ENCODE measurements at places on chromosomes 6 and 20. TPM values are rescaled to one million over a fixed set of nuclear protein-coding genes. Genes with fewer than 3 reads are reported as not detected.
A peak's percentile ranks its signal among the peaks of the same experiment; 100 is the strongest.

GRCh38 chr20:58982406-58983114, 1.5 kb downstream of the NELFCD start:
- DNase-seq: no peak
- no peaks in the 10 kb centered on the region for H3K4me1 ChIP-seq
- peaks cover 14% of the 10 kb centered on the region for H3K36me3 ChIP-seq

- DNase-seq: no peak
- no peaks in the 10 kb centered on the region for H3K4me1 ChIP-seq
- no peaks in the 10 kb centered on the region for H3K27me3 ChIP-seq
- H3K36me3 ChIP-seq: no peaks in the 10 kb centered on the region
- H3K27ac ChIP-seq: no peak overlapping the region
Measured at GRCh38 chr6:13915561-13916229, 9.1 kb upstream of the RNF182 start.

DNA sequence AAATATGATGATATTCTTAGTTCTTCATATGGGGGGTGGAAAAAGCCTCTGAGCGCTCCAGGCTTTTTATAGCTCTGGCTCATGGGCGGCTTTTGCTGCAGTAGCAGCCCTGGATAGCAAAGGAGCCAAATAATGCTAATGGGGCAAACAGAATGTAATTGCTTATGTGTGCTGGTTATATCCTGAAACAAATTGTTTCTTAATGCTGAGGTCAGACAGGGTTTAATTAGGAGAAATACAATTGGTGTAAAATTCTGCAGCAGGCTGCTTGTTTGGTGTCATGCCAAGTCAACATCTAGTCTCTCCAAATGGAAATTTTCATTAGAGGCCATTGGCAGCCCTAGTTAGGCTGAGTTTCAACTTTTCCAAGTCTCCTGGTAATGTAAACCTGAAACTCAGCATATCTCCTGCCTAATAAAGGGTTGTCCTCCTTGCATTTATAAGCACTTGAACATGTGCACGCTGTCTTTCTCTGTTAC, 530.1 kb upstream of the NOX3 start:
- H3K4me1 ChIP-seq: no peaks in the 10 kb centered on the region
- H3K27ac ChIP-seq: no peak overlapping the region
- no peaks in the 10 kb centered on the region for H3K36me3 ChIP-seq
- no peak for DNase-seq
- no peaks in the 10 kb centered on the region for H3K27me3 ChIP-seq

DNA sequence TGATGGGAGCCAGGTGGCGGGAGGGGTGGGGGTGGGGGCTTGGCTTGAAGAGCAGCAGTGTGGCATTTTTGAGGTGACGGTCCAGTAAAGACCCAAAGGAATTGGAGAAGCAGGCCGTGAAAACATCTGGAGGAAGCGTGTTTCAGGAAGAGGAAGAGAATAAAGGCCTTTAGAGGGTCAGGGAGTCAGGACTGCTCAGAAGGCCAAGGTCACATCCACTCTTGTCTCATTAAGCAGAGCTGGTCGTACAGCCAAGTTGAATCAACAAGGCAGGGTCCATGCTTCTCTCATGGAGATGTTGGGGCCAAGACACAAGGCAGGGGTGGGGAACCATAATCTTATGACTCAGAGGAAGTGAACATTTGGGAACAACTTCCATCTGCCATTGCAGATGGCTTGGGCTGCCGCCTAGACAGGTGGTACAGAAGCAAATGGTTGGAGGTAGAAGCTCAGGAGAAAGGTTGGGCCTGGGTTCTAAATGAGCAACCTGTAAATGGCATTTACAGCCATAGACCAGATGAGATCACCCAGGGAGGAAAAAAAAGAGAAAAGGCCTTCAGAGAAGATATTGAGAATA, 179.6 kb downstream of the TTLL2 start:
- H3K36me3 ChIP-seq: no peaks in the 10 kb centered on the region
- no peaks in the 10 kb centered on the region for H3K4me1 ChIP-seq
- no peak overlapping the region for H3K27ac ChIP-seq
- DNase-seq: no peak

GRCh38 chr6:156061465-156061864, 605.8 kb upstream of the NOX3 start:
- no peak overlapping the region for H3K27ac ChIP-seq
- DNase-seq: no peak
- no peaks in the 10 kb centered on the region for H3K4me1 ChIP-seq
- no peaks in the 10 kb centered on the region for H3K36me3 ChIP-seq

- no peaks in the 10 kb centered on the region for H3K4me1 ChIP-seq
- H3K36me3 ChIP-seq: peaks cover 15% of the 10 kb centered on the region
- H3K27me3 ChIP-seq: no peaks in the 10 kb centered on the region
Measured at GRCh38 chr20:35636095-35636494, 20.5 kb downstream of the SPAG4 start.

DNA sequence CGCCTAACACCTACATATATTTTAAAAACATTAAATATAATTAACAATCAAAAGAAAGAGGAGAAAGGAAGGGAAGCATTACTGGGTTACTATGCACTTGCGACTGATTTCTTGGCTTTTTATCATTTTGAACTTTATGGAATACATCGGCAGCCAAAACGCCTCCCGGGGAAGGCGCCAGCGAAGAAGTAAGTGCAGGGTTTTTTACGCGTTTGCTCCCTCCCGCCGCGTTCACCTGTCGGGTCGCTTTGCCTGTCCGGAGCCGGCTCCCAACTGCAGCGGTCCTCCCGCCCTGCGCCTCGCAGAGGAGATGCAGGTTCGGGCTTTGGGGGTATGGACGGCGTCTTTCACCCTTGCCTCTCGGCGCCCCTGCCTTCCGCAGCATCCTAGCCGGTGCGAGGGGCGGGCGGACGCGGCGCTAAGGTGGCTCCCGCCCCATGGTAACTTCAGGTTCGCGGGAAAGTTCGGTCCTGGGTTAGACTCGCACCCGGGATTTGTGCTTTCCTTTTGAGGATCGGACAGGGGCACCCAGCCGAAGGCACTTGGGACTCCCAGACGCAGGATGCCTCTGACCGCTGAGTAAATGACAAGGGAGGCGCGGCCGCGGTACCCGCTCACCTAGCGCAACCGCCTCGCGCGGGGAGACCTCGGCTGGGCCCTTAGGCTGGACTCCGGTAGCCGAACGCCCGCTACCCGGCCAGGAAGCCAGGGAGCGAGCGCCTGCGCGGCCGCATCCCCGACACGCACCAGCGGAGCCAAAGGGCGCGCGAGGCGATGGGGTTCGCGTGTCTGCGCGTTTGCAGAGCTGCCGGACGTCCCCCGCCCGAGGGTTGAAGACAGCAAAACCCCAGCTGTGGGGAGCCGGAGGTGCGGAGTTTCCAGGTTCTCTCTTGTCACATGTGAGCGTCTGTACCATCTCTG, 891 bp downstream of the RSPO3 start:
- H3K36me3 ChIP-seq: no peaks in the 10 kb centered on the region
- peak overlapping the region; percentile 50 for H3K4me3 ChIP-seq
- peaks cover 14% of the 10 kb centered on the region for H3K27me3 ChIP-seq
- no peak overlapping the region for H3K27ac ChIP-seq
- no peaks in the 10 kb centered on the region for H3K4me1 ChIP-seq

DNA sequence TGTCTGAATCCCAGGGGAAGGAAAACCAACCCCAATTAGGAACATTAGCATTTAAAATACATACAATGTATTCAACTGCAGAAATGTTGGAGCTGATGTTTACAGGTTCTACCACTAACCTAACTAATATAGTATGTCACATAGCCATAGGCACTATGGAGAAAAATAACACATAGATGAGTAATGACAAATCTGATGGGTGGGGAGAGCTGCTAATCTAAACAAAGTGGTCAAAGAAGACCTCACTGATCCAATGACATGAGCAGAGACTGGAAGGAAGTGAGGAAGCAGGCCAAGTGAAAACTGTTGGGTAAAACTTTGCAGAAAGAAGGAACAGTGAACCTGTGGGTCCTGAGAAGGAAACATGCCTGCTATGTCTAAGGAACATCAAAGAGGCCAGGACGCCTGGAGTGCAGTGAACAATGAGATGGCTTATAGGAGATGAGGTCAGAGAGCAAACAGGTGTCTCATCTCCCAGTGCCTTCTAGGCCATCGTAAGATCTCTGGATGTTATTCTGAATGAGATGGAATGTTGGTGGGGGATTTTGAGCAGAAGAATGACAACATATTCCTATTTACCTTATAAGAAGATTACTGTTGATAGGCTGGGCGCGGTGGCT, 135.7 kb downstream of the ALDH8A1 start:
- H3K27ac ChIP-seq: no peak overlapping the region
- H3K4me1 ChIP-seq: no peaks in the 10 kb centered on the region
- no peak overlapping the region for H3K4me3 ChIP-seq
- no peaks in the 10 kb centered on the region for H3K27me3 ChIP-seq

- no peaks in the 10 kb centered on the region for H3K36me3 ChIP-seq
- H3K27ac ChIP-seq: no peak overlapping the region
- DNase-seq: no peak
- H3K4me1 ChIP-seq: no peaks in the 10 kb centered on the region
- no peaks in the 10 kb centered on the region for H3K27me3 ChIP-seq
Measured at GRCh38 chr6:78523622-78524021, 343.7 kb upstream of the IRAK1BP1 start.

GRCh38 chr6:137630666-137631065, 136.5 kb upstream of the OLIG3 start:
- no peak for DNase-seq
- no peaks in the 10 kb centered on the region for H3K27me3 ChIP-seq
- H3K4me3 ChIP-seq: no peak overlapping the region
- no peaks in the 10 kb centered on the region for H3K4me1 ChIP-seq
- no peak overlapping the region for H3K27ac ChIP-seq

- H3K27ac ChIP-seq: no peak overlapping the region
- H3K4me1 ChIP-seq: peaks cover 6% of the 10 kb centered on the region
- no peak overlapping the region for H3K4me3 ChIP-seq
Measured at GRCh38 chr6:33828452-33828763, 24.6 kb upstream of the MLN start.

GRCh38 chr20:58542411-58543095, 27.4 kb upstream of the APCDD1L start:
- no peaks in the 10 kb centered on the region for H3K4me1 ChIP-seq
- H3K27ac ChIP-seq: no peak overlapping the region
- peak; percentile 28 for DNase-seq
- no peaks in the 10 kb centered on the region for H3K36me3 ChIP-seq

- no peak overlapping the region for H3K4me3 ChIP-seq
- no peaks in the 10 kb centered on the region for H3K27me3 ChIP-seq
- H3K27ac ChIP-seq: no peak overlapping the region
Measured at GRCh38 chr20:51309128-51309527, 233.4 kb downstream of the NFATC2 start.

GRCh38 chr6:5674141-5674540, 332.6 kb downstream of the NRN1 start:
- no peaks in the 10 kb centered on the region for H3K36me3 ChIP-seq

DNA sequence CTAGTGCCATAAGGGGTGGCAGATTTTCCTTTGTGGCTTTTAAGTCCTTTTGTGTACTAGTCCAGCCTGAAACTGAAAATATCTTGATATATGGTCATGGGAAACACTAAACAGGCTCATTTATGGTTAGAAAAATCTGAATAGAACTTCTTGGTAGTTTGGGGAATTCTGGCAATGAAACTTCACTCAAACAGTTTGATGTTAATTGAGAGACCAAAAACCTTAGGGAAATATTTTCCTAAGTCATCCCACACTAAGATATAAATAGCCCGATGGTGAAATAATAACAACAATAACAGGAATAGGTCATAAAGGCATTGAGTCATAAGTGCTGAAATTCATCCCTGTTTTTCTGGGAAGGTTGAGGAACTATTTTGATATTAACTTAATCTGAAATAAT, 146.2 kb upstream of the SMLR1 start:
- H3K27me3 ChIP-seq: no peaks in the 10 kb centered on the region
- H3K4me1 ChIP-seq: no peaks in the 10 kb centered on the region
- no peak overlapping the region for H3K4me3 ChIP-seq
- no peaks in the 10 kb centered on the region for H3K36me3 ChIP-seq

DNA sequence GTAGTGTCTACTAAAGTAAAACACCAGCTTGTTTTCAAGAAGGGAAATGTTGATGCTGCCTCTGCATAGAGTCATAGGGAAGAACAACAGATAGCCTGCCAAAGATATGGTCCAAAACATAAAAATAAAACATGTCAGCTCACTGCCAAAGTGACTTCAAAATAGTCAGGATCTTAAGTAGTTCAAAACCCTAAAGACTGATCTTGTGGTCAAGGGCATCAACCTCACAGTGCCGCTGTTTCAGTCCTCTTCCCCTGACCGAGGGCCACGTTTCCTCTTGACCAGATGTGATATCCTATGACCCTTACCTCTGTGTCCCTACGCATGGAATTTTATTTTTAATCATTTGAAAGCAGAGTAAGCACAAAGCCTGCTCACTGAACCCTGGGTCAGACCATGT, 104.2 kb upstream of the CNKSR3 start:
- H3K4me1 ChIP-seq: no peaks in the 10 kb centered on the region
- H3K27me3 ChIP-seq: no peaks in the 10 kb centered on the region
- peak overlapping the region; percentile 39 for H3K27ac ChIP-seq
- no peak for DNase-seq

- no peaks in the 10 kb centered on the region for H3K36me3 ChIP-seq
- H3K4me3 ChIP-seq: no peak overlapping the region
- H3K27ac ChIP-seq: peak overlapping the region; percentile 30
- no peaks in the 10 kb centered on the region for H3K27me3 ChIP-seq
- DNase-seq: no peak
Measured at GRCh38 chr6:128827675-128828464, 55.1 kb upstream of the LAMA2 start.

GRCh38 chr6:7468382-7469081, 72.9 kb upstream of the DSP start:
- H3K4me3 ChIP-seq: peak overlapping the region; percentile 33
- no peaks in the 10 kb centered on the region for H3K36me3 ChIP-seq
- H3K4me1 ChIP-seq: no peaks in the 10 kb centered on the region
- peak; percentile 72 for DNase-seq
- H3K27me3 ChIP-seq: no peaks in the 10 kb centered on the region

- H3K4me1 ChIP-seq: no peaks in the 10 kb centered on the region
- no peak overlapping the region for H3K4me3 ChIP-seq
- H3K27me3 ChIP-seq: no peaks in the 10 kb centered on the region
- no peaks in the 10 kb centered on the region for H3K36me3 ChIP-seq
- DNase-seq: no peak
- no peak overlapping the region for H3K27ac ChIP-seq
Measured at GRCh38 chr20:53208110-53208832, 236.1 kb downstream of the TSHZ2 start.

DNA sequence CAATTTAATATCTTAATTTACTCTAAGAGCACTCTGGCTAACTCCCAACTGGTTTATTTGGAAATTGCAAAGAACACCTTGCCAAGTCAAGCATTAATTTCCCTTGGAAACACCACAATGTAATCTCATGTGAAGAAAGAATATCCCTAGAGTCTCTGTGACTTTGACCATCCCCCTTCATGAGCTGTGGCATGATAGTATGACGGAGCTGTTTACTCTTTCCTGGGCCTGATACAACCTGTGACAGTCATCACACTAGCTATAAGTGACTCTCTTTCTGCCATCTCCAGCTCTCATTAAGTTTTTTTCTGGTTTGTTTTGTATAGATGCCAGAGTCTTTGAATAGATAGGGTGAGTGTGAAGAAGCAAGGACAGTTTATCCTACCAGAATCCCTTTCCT, 470.3 kb upstream of the JARID2 start:
- DNase-seq: no peak
- no peak overlapping the region for H3K27ac ChIP-seq
- no peak overlapping the region for H3K4me3 ChIP-seq
- peaks cover 5% of the 10 kb centered on the region for H3K4me1 ChIP-seq
- no peaks in the 10 kb centered on the region for H3K27me3 ChIP-seq

SIM1 gene
- total RNA-seq: not detected

WFDC10B gene
- total RNA-seq: not detected

KHDC1L gene
- not detected for total RNA-seq

PRKN gene
- total RNA-seq: 19.3 TPM

BPIFB4 gene
- not detected for total RNA-seq

LY6G6D gene
- not detected for total RNA-seq

CST4 gene
- total RNA-seq: not detected

TMC2 gene
- total RNA-seq: not detected

SNAP91 gene
- 0.20 TPM for total RNA-seq

FILIP1 gene
- 78.2 TPM for total RNA-seq
